Thyroid gland (tissue), 4 donors: ENCODE measurements at places on chromosomes 3 and 15. TPM values are rescaled to one million over a fixed set of nuclear protein-coding genes. Genes with fewer than 3 reads are reported as not detected.

ZBBX gene
- not detected for total RNA-seq

ALDH1A3 gene
- total RNA-seq: 17.9 TPM

LACTB gene
- 12.5 TPM for total RNA-seq

SEMA6D gene
- 17.7 TPM for total RNA-seq

- DNase-seq: peak; percentile 79
These were observed 5.8 kb downstream of the KLHL25 start for GRCh38 chr15:85788771-85789495.

DNA sequence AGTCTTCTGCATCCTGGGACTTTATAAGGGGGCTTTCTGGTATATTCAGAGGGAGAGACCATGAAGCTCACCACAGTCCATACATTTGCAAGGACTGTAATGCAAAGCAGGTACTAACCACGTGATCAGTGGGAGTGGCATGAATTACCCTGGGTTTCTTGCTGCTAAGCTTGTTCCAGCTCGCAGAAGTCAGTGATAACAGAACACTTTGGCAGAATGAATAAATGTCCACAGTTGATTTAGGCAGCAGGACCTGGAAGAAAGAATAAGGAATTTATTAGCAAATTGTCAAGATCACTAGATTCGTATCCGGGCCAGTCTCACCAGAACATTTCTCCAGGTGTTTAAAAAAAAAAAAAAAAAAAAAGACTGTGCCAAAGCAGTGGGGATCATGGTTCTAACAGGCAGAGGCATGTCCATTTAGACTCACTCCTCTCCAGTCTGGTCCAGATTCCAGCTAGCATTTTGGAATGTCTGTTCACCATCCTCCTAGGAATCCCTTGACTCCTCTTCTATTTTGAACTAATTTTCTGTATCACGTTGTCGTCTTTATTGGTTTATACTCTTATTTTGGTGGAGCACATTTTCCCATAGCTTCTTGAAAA lies 24.5 kb downstream of the HHLA2 start:
- DNase-seq: no peak

GRCh38 chr3:194728986-194729385 lies 43.3 kb downstream of the FAM43A start:
- DNase-seq: no peak
